ENCODE measurements at places on chromosomes 16 and 17. TPM values are rescaled to one million over a fixed set of nuclear protein-coding genes. Genes with fewer than 3 reads are reported as not detected.

DNA sequence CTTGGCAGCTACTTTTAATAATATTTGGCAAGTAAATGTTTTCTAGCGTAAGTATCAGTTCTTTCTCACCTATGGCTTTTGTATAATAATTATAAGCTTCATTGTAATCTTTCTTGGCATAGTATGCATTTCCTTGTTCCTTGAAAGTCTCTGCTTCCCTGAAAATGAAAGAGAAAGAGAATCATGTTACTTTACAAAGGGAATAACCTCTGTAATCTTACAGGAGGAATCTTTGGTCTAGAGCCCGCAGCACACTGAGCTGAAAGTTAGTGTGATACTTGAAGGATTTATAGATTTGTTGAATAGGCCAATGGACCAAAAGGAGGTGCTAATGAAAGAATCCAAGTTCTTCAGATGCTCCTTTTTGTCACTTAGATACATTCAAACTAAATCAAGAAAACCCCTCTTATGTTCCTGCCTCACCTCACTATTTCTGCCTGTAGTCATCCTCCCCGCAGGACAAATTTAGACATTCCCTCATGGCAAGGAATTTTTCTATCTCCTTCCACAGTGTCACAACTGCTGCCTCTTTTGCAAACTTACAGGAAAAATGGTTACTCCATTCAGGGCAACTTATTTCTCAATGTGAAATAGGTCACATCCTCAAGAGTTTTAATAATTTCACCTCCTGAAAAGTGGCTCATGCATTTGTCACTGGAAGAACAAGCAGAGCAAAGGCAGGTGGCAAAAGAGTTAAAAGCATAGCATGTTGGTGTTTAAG is 16.7 kb downstream of the DNAJC7 start:
- H3K36me3 ChIP-seq, result peaks cover 2% of the 10 kb centered on the region
- DNase-seq, result no peak
- no peaks in the 10 kb centered on the region for H3K27me3 ChIP-seq

GRCh38 chr16:31008149-31008548 is 2.3 kb downstream of the STX1B start:
- H3K4me3 ChIP-seq, result no peak overlapping the region
- H3K36me3 ChIP-seq, result no peaks in the 10 kb centered on the region
- no peaks in the 10 kb centered on the region for H3K27me3 ChIP-seq
- no peak for DNase-seq
- no peak overlapping the region for H3K27ac ChIP-seq

DNA sequence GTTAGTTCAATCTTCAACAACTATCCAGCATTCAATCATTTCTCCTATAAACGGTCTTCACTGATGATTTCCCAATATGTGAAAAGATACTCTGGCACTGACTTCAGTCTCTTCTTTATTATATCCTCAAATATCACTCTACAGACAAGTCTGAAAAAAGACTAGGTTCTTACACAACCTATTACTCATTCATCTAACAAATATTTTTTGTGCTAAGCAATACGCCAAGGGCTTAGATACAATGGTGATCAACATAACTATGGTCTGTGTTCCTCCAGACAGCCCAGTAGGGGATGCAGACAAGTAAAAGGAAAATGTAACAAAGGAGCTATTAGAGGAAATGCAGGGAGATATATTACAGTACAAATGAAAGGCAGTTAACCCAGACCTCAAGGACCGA is 63.9 kb downstream of the MYO1D start:
- H3K36me3 ChIP-seq, result no peaks in the 10 kb centered on the region
- H3K27me3 ChIP-seq, result no peaks in the 10 kb centered on the region
- DNase-seq, result no peak
- no peak overlapping the region for H3K4me3 ChIP-seq
- H3K27ac ChIP-seq, result no peak overlapping the region
- H3K4me1 ChIP-seq, result no peaks in the 10 kb centered on the region

- DNase-seq, result no peak
- no peak overlapping the region for H3K4me3 ChIP-seq
- H3K4me1 ChIP-seq, result peaks cover 29% of the 10 kb centered on the region
- no peaks in the 10 kb centered on the region for H3K36me3 ChIP-seq
- no peak overlapping the region for H3K27ac ChIP-seq
- no peaks in the 10 kb centered on the region for H3K27me3 ChIP-seq
These were observed 24.0 kb downstream of the MXRA7 start for GRCh38 chr17:76686538-76687297.

DNA sequence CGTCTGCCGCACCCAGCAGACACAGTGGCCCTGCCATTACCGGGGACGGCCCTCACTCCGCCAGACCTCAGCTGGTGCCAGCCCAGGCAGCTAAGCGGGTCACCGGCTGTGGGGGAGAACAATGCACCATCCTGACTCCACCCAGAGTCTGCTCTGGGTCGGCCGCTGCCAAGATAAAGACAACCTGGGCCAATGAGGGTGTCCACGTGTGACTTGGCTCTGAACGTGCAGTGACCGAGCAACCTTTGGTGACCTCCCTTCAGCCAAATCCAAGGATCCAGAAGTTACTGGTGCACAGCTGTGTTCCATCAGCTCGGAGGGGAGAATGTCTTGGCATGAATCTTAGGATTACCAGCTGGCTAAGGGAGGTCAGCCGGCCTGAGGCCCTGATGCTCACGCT is 155.9 kb downstream of the NTN1 start:
- H3K36me3 ChIP-seq, result no peaks in the 10 kb centered on the region
- H3K4me1 ChIP-seq, result no peaks in the 10 kb centered on the region
- DNase-seq, result no peak
- H3K27me3 ChIP-seq, result no peaks in the 10 kb centered on the region
- no peak overlapping the region for H3K27ac ChIP-seq
- no peak overlapping the region for H3K4me3 ChIP-seq

DNA sequence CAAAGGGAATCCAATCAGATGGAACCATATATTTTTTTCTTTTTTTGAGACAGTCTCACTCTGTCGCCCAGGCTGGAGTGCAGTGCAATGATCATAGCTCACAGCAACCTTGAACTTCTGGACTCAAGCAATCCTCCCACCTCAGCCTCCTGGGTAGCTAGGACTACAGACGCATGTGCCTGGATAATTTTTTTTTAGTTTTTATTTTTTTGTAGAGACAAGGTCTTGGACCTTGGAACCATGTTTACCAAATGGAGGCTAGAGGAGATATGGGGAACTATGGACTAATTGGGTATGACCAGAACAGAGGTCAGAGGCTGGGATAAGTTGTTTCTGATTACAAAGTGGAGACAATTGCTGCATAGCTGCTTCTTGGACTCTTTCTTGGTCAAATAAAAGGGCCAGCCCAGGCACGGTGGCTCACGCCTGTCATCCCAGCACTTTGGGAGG is 41.2 kb upstream of the ADCY9 start:
- no peaks in the 10 kb centered on the region for H3K4me1 ChIP-seq
- H3K36me3 ChIP-seq, result no peaks in the 10 kb centered on the region
- no peak for DNase-seq
- H3K27me3 ChIP-seq, result no peaks in the 10 kb centered on the region

- H3K27me3 ChIP-seq, result no peaks in the 10 kb centered on the region
- no peak for DNase-seq
- H3K27ac ChIP-seq, result no peak overlapping the region
- H3K4me3 ChIP-seq, result no peak overlapping the region
- no peaks in the 10 kb centered on the region for H3K36me3 ChIP-seq
- no peaks in the 10 kb centered on the region for H3K4me1 ChIP-seq
These were observed 130.1 kb downstream of the SPACA3 start for GRCh38 chr17:33121756-33122155.

DNA sequence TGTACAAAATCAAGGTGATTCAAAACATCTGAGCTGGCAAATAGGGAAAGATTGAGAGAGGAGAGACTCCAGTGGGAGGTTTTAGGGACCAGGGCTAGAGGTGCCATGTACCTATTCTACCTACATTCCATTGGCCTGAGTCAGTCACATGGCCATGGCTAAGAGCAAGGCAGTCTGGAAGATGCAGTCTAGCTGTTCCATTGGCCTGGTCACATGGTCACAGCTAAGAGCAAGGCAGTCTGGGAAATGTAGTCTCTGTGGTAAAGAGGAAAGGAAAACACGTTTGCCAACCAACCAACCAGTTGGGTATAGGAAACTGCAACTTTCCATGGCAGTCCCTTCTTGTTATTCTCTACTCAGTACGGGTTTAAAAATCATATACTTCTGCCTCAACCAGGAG is 369.1 kb downstream of the XYLT1 start:
- DNase-seq, result no peak
- H3K27me3 ChIP-seq, result peaks cover 15% of the 10 kb centered on the region

TBX6 gene
- total RNA-seq, result 0.46 TPM

SLC2A4 gene
- 0.31 TPM for total RNA-seq

FOXC2 gene
- total RNA-seq, result 14.9 TPM

HSD3B7 gene
- total RNA-seq, result 5.4 TPM

SDF2 gene
- 72.1 TPM for total RNA-seq

EVPLL gene
- total RNA-seq, result not detected
